ENCODE measurements at places on chromosomes 4 and X.

DNA sequence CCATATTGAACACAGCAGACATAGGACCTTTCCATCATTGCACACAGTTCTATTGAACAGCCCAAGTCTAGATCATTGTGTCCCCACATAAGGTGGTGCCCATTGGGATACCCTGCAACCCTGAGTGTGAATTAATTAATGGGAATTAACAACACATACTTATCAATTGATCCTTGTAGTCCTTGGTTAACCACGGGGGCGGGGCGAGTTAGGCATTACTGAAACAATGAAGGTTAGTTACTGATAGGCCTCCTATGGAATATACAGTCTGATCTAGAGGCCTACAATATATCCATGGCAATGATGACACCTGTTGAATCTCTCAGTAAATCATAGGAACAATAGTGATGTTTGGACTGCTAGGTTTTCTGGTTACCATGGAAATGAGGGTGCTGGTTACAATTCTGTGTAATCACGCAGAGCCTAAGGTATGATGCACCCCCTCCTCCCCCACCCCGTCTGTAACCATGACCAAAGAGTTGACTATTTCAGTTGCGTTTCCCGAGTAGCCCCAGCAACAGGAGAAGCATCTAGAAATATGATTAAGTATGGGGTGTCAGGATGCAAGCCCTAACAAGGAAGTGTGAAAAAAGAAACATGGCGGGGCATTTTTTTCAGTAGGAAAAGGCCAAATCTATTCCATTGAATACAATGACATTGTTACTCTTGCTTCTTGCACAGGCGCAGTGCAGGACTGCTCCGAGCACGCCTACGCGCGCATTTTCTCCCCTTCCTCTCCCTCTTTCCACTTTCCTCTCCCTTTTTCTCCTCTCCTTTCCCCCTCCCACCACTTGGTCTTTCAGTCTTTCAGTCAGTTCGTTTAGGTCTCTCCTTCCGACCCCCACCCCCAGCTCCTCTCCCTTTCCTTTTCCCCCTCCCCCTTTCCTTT is 677 bp upstream of the NONO start:
- DNase-seq, result no peak

DNA sequence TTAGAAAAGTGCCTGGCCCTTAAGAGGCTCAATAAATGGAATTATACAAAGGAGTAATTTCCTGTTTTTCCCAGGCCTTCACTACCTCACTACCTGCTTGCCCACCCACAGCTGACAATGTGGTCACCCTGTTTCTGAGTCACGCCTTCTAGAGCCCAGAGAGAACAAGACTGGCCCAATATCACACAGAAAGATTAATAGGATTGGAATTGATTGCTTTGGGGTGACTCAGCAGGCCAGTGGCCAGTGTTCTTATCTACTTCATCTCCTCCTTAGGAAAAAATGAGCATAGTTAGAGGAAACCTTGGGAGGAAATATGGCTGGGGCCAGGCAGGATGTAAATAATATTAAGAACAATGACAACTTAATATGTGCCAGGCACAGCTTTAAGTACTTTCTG is 4.5 kb upstream of the FGF16 start:
- peak; percentile 90 for DNase-seq

GRCh38 chrX:152932598-152933175 is 34.8 kb downstream of the ZNF185 start:
- no peak for DNase-seq

DNA sequence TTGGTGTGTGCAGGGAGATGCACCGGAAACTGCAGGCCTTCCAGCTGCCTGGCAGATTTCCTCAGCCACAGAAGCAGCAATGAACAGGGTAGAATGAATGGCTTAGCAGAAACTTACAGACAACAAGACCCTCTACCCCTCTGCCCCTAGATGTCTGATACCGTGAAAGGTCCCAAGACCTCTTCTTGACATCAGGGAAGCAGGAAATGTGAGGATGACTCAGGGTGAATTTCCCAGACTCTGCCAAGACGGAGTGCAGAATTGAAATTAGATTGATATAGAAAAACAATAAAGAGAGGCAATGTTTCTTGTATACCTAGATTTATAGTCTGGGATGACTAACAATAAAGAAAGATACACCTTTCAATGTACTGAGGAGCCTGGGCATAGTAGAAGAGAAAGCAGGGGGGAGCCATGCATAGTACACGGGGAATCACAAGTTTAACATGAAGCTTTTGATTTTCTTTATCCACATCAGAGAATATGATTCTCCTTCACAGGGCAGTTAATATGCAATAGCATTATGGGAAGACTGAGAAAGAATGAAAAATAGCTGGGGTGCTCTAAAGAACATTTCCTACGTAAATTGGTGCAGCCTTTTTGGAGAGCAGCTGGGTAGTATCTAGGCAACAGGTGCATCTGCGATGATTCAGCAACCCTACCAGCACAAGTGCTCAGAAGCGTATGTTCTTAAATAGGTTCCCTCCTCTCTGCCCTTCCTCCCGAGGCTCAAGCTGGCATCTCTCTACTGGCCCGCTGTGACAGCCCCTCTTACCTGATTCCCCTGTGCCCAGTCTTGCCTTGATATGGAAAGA is 18.3 kb upstream of the CXCR3 start:
- DNase-seq, result no peak

GRCh38 chrX:72131317-72132294 is at the start of gene RTL5:
RTL5 (minus strand) TSS chrX:72131915.
- DNase-seq, result peak; percentile 92

GRCh38 chr4:70927502-70928137 is 25.5 kb downstream of the MOB1B start:
- no peak for DNase-seq

DNA sequence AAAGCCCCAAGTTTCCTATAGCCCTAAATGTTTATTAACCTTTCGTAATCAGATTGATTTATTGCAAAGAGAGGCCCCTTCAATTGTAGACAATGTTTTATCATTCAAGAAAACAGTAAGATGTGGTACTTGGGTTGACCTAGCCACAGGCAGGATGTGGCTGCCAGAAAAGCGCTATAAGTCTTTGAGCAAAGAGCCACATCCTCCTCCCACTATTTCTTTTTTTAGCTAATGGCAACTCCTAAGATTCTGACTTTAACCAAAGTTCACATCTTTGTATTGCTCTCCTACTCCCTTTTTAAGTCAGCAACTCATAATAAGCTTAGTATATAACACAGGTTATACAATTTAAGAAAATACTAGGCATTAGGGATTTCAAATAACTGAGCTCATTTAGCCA is 70.7 kb upstream of the PPP3CA start:
- DNase-seq, result no peak

GRCh38 chr4:82372517-82373485 is 990 bp downstream of the HNRNPD start:
- peak; percentile 79 for DNase-seq

GRCh38 chrX:30153881-30154260 is 61.5 kb upstream of the MAGEB2 start:
- DNase-seq, result peak; percentile 77
